ENCODE measurements at places on chromosomes 2 and 18.

- no peak for DNase-seq
Observed at GRCh38 chr2:139465789-139466188, 685.6 kb upstream of the NXPH2 start.

GRCh38 chr2:179686718-179687342, 174.6 kb downstream of the ZNF385B start:
- DNase-seq: no peak

DNA sequence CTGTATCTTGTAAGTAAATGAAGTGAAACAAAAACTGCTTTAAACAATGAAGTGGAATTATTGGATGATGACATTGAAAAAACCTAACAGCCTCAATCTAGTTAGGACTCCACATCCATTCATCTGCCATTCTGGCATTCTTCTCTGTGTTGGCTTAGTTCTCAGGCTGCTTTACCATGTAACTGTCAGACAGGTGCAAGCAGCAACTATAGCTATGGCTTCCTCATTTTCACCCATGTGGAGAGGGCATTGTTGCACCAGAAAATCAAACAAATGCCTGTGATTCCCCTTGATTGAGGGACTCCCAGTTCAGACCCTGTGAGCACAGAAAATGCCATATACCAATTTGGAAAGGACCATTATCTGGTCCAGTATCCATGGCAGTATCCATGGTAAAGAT, 129.5 kb upstream of the NYAP2 start:
- DNase-seq: no peak

- DNase-seq: no peak
Observed at GRCh38 chr18:76873311-76873710, 51.0 kb downstream of the ZNF236 start.

DNA sequence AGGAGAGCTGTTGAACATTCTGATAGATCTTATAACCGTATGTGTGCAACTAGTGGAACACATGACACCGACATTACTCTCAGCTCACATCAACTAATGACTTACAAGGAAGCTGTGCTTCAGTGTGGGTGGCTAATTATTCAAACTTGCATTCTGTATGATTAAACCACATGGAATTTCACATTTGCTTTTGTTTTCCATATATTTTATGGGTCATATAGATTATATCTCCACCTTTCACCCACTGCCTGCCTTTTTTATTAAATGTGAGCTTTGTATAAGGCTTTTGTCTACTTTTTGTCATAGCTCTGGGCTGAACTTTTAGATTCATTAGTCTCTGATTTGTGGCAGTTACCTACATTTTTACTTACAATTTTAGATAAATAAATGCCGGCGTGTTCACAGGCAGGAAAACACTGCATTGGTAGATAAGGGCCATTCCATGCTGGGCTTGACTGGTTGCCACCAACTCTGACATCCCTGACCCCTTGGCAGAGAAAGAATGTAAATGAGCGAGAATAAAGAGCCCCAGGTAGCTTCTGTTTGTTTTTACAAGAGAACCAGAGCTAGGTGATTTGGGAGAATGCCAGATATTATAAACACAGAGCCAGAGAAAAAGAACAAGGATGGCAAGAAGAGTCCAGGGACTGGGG, 35.7 kb downstream of the LYPD6 start:
- no peak for DNase-seq

DNA sequence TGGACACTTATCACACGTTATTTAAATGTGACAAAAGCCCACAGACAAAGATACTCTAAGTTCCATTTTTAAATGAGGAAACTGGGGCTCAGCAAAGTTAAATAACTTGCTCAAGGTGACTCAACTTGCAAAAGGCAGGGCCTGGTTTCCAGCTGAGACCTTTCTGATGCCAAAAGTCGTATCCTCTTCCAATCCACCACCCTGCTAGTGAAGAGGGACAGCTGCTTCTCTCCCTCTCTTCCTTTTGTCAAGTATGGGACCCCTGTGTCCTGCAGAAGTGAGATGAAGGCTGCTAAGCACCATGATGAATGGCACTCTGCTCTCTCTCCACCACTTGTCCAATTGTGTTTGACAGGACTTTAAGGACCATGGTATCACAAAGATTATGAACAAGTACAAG, 140.9 kb downstream of the DYM start:
- no peak for DNase-seq

GRCh38 chr2:159895258-159896065, 97.5 kb upstream of the CD302 start:
- DNase-seq: no peak

GRCh38 chr18:41372046-41372665, 582.9 kb upstream of the PIK3C3 start:
- DNase-seq: no peak

GRCh38 chr2:150679456-150680120, 192.1 kb upstream of the RND3 start:
- DNase-seq: no peak

Measured in A549 (cell line).